ENCODE measurements at places on chromosomes 16 and 17.

DNA sequence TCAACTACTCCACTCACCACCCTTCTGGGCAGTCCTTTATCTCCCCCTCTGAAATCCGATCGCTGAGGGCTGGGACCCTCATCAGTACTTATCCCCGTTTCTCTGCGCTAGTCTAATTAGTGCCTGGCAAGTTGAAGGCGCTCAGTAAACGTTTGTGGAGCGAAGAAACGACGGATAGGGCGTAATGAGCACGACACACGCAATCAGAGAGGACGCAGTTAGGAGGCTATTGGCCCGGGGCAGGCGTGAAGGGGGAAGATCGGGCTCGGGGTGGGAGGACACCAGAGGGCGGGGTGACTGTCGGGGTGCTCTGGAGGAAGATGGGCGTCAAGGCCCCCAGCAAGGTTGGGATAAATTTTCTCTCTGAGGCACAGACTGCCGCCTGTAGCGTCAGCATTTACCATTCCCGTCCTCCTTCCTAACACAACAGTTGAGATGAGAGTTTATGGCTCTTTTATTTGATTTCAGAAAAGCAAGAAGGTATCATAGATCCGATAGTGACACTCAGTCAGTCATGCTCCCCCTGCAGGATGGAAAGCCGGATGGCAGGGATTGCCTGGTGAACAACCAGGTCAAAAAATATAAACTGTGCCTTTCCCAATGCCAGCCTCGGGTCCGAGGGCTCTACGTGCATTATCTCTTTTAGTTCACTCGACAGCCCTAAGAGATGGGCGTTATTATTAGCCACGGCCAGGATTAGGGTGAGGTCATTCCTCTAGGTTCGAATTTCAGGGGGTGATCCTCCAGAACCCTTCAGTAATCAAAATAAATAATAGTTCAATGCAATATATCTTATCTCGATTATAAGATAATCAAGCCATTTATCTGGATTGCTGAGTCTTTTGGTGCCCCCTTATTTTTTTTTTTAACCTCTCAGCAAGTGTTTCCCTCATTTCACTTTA is 9.5 kb upstream of the ARL4D start:
- DNase-seq, result peak; percentile 88

GRCh38 chr17:38891441-38891840 is 21.6 kb downstream of the LASP1 start:
- DNase-seq, result no peak

GRCh38 chr17:72795941-72796340 is 296.5 kb downstream of the SLC39A11 start:
- no peak for DNase-seq

DNA sequence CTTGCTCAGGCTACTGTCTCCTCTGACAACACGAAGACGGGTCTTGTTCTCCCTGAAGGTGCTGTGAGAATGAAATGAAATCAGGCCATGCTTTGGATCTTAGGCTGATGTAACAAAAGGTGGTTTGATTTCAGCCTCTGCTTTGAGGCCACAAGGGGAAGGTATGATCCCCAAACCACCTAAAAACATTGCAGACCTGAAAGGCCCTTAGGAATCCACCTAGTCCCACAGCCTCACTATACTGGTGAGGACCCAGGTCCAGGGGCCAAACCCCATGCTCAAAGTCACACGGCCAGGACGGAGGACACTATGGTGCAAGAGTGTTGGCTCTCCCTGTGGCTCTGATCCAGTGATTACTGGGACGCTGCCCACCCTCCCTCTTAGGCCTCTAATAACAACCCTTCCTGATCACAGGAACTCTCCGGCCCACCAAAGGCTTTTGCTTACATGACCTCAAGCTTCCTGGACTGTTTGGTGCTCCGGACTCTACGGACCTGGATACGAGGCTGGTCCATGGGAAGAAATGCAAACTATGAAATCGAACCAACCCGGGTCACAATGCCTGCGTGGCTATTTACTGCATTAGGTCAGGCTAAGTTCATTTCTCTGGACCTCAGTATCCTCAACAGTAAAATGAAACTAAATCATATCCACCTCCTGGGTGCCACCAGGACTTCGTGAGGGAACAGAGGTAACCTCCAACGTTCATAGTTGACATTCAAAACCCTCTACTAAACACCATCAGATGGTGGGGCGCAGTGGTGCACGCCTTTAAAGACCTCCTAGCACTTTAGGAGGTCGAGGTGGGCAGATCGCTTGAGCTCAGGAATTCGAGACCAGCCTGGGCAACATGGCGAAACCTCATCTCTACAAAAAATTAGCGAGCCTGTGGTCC is 1.5 kb downstream of the TRIM25 start:
- DNase-seq, result no peak

DNA sequence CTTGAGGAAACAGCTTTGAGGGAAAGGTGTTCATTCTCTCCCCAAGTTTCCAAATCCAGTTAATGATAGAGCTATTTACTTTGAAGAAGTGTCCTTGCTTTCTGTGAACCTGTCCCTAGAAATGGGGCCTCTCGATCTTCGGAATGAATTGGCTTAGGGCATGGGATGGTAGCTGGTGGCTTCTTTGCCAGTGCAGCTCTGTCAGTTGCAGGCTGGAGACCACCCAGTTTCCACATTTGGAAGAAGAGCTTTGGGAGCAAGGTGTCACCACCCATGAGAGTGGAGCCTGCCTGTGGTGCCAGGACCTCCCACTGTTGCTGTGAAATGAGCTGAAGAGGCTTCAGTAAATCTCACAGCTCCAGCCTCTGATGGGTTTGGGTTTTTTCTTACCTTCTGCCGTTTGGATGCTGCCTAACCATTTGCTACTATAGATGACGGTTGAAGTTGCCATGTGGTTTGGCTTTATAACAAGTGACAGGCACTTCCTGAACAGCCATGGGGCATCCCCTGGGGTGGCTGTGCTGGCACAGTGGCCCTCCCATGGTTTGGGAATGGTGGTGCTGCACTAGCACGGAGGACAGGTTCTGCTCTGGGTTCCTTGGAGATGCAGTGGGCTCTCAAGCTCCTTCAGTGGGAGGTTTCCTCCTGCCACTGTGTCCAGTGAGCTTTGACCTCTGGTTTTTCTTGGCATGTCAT is 19.5 kb upstream of the SLC5A10 start:
- no peak for DNase-seq

DNA sequence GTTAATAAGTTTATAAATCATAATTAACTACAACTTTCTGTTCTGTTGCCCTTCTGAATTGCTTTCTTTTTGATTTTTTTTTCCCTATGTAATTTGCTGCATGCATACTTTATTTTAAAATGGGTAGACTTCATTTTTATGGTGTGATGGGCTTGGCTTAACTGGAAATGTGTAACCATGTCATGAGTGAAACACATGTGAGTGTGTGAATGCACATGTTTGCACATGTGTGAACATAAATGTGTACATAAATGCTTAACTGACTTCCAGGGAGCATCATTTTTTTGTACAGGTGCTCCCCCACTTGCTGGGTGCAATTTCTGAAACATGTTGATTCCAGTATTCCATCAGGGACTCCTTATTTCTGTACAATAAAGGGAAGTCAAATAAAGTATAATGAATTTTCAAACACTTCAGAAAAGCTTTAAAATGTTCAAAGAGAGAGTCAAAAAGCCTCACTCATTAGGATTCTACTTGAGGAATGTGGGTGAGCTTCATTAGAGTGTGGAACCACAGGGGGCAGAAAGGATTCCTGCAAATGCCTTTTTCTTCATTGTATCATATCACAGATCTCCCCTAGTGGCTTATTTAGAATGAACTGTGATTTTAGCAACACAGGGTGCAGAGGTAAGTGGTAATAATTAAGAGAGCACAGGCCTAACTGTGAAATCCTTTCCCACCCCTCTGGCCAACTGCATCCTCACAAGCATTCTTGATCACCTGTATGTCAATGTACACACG is 31.7 kb upstream of the CDH11 start:
- DNase-seq, result no peak

GRCh38 chr17:13647543-13648021 is 45.9 kb upstream of the HS3ST3A1 start:
- DNase-seq, result no peak

- DNase-seq, result no peak
These were observed 254.6 kb downstream of the MRTFB start for GRCh38 chr16:14325502-14326401.

- no peak for DNase-seq
These were observed 11.2 kb downstream of the CASC3 start for GRCh38 chr17:40151414-40151963.

DNA sequence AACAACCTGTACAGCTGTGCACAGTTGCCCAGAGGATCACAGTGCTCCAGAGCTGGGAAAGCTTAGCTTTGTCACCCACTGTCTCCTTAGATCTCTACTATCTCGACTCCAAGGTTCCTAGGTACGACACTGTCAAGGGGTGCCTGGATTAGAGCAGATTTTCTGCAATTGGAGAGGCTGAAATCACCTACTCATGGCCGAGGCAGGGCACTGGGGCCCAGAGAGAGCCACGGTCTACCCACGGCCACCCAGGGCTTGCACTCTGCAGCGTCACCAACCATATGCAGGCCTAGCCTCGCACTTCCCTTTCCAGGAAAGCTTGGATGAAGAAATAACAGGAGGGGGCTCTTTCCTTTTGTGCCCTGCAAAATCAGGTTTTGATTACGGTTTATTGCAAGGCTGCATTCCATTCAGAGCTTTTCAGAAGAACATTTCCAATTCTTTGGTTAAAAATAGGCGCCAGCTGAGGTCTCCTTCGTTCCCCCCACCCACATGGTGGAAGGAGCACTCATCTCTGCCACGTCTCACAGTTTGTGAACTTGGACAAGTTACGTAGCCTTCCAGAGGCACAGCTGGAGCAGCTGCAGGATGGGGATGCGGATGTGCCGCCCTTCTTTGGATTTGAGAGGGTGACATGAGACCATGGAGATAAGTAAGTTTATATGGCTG is 80.0 kb downstream of the IRX5 start:
- no peak for DNase-seq

DNA sequence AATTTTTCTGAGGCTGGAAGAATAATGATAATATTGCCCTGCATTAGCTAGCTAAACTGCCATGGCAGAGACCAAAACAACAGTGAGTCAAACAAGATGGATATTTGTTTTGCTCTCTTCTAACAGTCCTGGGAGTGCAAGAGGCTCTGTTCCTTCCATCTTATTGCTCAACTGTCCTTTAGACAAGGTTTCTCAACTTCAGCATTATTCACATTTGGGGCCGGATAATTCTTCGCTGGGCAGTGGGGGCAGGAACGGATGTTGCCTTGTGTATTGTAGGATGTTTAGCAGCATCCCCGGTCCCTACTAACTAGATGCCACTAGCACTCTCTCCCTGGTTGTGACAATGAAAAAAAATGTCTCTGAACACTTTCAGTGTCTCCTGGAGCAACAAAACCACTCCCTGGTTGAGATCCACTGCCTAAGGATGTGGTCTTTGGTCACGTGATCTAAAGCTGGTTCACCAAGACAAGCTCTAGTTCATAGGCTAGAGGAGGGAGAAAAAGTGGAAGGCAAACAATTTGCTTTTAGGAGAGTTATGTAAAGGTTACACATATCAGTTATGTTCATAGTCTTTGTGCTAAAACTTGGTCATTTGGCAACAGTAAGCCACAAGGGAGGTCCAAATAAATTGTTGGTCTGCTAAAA is 144.4 kb downstream of the PCTP start:
- no peak for DNase-seq

DNA sequence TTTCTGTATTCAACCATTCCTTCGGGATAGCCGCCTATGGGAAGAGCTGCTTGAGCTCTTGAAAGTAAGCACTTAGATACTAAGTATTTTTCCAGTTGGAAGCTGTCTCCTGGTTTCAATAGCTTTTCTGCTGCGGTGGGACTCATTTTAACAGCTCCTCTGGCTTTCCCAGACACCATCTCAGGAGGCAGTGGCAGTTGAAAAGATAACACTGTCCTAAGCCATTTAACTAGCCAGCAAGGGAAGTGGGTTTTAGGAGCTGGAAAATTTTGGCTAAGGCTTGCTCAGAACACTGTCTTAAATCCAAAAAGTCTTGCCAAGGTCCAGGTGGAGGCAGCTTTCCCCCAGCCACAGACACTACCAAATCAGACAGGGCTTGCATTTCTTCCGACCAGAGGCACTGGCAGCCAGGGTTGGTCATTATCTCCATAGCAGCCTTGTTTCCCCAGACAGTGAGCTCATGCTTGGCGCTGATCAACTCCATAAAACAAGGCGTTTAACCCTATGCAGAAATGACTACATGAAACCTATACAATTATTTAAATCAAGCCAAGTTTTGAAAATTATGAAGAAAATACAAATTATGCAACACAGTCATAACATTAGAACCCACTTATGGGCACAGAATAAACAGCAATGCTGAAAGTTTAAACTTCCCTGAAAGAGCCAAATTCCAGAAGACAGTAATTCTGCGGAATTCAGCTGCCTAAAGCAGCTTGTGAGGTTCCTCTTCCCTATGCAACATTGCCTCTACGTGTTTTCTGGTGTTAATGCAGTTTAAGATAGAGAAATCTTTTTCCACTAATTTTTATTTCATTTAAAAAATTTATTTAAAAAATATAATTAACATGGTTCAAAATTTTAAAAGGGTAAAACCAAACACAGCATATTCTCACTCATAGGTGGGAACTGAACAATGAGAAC is 25.0 kb downstream of the GABARAPL2 start:
- DNase-seq, result no peak

DNA sequence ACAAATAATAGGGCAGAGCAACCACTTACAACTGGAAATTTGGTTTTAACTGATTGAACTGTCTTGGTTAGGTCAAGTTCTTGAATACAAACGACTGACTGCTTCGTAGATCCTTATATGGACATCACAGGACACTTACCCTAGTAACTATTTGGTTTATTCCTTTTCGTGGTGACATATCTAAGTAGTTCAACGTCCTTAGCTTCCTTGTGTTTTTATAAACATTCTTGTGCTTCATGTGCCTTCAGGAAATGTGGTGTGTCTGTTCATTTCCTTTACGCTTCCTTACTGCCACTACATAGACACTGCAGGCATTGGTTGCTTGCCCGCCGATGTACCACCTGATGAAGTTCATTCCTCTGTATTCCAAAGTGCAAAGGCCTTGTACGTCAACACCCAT is 59.3 kb downstream of the USP10 start:
- no peak for DNase-seq

DNA sequence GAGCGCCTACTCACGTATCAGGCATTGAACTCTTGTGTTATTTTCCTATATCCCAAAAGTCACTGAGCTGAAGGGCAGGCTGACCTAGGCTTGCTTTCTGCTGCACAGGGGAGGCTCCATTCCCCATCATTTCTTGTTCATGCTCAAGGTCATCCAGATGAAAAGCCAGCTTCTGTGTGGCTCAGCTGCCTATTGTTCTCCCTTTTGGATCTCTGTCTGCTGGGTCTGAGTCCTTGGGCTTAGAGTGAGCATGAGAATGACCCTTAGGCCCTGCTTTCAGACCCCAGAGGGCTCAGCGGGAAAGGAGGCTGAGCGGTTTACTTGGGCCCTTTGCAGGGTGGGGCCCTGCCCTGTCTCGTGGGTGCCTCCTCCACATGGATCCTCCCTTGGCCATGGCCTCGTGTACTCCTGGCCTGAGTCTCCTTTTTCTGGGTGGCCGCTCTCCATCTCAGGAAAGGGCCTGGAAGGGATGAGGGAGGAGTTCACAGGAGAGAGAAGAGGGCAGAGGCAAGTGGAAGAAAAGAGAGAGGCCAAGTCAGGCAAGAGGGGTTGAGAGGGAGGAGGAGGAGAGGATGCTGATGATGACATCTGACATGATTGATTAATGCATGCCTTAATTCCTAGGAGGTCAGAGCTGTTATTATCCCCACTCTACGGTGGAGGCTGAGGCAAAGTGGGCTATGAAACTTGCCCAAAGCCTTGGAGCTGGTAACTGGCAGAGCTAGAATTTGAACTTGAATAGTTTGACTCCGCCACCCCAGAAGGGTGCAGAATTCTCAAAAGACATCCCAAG is 19.8 kb upstream of the MAP3K14 start:
- no peak for DNase-seq

Data from activated naive CD8-positive, alpha-beta T cell treated with anti-CD3 and anti-CD28 coated beads for 36 hours (primary cell).